ENCODE measurements at places on chromosomes 3 and 15.

DNA sequence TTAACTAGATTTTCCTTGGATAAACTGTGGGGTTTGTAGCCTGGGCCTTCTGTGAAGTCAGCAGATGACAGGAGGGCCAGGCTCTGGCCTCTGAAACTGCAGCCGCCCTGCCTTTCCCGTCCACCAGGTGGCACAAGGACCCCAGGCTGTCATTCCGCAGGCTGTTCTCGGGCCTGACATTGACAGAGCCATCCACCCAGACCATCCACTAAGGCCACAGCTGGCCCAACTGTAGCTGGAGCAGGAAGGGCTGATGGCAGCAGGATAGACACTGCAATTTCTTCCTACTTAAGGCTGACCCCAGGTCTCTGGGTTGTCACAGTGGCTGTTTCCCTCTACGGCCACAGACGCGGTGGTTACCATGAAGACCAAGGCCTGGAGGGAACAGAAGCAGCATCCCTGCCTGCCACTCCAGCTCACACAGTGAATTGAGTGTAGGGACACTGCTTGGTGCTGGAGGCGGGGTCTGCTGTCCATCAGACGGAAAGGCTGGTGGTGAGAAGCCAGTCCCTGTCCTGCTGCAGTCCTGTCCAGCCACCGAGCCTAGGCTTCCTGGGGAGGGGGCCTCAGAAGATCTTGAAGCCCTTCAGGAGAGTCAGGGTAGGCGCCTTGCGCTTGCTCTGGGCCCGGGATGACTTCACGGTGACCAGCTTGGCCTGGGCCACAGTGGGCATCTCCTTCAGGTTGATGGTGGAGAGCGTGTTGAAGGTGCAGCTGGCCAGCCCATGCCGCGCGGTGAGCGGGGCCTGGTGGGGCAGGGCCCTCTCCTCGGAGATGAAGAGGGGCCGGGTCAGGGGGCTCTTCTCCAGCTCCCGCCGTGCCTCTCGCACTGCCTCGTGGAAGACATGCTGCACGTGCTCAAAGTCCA, 9.4 kb downstream of the SLC51B start:
- peak; percentile 89 for DNase-seq

- peak; percentile 25 for DNase-seq
These were observed 692 bp downstream of the SCAANT1 start for GRCh38 chr3:63911509-63911872.

GRCh38 chr15:20340331-20340811, 201.2 kb downstream of the GOLGA6L6 start:
- DNase-seq, result no peak

DNA sequence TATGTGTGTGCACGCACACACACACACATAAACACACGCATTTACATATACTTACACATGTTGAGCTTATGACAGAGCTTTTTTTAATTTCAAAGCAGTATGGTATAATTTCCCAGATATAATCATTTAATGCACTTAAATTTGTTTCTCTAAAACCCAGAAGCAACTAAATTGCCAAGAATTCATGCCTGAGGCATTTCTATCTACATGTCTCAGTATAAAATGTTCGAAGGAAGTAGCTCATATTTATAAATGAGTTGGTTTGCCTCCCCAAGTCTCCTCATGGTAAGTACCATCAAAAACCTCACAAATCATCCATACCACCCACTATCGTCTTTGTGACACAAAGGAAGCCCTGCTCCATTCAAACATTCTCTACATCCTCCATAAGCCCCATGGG, 130.6 kb downstream of the RPL22L1 start:
- no peak for DNase-seq

DNA sequence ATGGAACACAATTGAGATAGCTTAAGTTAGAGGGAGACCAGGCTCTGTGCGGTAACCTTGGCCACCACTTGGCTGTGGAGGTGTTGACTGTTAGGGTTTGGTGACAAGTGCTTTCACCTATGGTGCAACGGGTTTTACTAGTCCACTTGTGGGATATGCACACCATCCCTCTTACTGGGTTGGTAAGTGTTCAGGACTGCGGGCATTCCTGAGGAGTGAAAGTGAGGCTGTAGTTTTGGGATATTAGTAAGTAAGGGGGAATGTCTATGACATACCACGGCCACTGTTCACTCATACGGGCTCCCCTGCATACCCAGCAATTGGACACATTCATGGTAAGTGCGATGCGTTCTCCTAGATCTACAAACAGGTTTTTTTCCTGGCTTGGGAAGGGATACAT, 8.0 kb upstream of the RAD54L2 start:
- no peak for DNase-seq

- no peak for DNase-seq
These were observed 21.6 kb downstream of the NGRN start for GRCh38 chr15:90287101-90287500.

GRCh38 chr3:111335512-111336303, 206.3 kb upstream of the CD96 start:
- DNase-seq, result no peak

DNA sequence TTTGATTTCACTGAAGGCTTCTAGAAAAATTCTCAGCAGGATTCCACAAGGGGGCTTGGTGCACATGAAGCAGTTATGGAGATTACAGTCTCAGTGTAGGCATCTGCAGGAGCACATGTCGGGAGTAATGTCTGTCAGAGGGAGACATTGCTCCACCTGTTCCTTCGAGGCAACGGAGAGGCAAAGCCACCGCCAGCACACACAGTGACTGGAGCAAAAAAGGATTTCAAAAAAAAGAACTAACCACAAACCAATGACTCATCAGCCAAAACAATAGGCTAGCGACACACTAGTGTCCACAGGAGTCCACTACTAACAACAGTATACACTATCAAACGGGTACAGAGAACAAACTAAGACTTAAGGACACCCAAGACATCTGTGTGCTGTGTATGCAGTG, 68.9 kb downstream of the NPTN start:
- DNase-seq, result no peak

DNA sequence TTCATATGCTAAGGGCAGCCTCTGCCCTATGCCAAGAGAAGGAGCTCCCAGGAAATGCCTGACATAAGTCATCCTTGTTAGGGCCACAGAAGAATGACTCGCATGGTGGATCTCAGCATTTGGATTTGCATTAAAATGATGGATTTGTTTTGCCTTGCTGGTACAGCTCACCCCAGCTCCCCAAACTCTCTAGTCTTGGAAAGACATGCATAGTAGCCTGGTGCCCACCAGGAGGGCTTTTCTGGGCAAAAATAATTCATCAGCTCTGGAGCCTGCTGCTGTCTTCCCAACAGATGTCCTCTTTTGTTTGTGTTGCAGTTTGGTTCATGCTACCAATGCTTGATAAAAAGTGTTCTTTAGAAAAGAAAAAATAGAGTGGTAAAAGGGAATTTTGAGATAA, 833.0 kb downstream of the AGBL1 start:
- no peak for DNase-seq

GRCh38 chr15:25416693-25417092, 22.1 kb downstream of the UBE3A start:
- no peak for DNase-seq

GRCh38 chr15:57305009-57305408, 71.3 kb upstream of the CGNL1 start:
- no peak for DNase-seq

DNA sequence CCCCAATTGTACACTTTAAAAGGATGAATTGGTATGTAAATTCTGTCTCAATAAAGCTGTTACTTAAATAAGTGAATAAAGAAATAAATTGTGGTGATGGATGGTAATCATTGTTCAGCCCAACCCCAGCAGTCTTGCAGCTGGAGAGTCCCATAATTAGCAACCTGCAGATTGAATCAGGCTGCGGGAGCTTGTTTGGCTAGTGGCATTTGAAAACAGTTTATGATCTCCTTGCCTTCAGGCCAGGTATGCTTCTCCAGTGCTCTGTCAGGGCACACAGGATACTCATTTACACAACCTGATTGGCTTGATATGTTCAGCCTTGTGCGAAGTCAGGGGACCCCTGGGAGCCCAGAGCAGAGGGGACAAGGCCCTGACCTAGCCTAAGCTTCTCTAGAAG, 16.5 kb upstream of the TSEN2 start:
- no peak for DNase-seq

GRCh38 chr3:121957674-121958415, 63.6 kb downstream of the SLC15A2 start:
- DNase-seq, result no peak

DNA sequence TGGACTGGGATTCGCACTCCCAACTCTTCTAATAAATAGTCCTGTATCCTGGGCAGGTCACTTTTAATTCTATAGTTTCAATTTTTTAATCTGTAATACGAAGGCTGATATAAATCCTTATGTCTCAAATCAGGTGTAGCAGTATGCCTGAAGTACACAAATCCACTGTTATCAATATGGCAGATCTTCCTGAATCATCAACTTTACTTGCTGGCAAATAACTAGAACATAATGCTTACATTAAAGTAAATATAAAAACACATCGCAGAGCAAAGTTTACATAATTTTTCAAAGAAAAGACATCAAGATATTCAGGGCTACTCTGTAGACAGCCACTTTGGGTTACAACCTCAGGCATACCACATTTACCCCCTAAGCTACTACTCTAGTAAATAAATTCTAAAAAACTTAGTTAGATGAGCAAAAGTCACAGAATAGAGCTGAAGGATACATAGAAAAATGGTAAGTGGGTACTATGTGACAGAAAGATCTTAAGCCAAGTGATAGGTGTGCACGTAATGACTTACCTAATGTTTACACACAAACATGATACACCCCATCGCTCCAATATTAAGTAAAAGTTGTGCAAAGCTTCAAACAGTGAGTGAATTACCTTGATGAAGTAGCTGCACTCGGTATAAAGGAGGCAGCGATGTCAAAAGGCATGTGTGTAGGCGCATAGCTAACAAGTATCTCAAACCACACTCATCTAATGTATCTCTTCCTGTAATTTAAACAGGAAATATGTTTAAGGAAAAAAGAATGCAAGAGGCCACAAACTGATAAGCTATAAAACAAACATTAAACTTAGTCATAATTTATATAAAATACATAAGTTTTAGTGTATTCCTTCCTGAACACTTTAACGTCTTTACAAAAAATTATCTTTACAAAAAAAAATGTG, 127.9 kb downstream of the DMXL2 start:
- no peak for DNase-seq

GRCh38 chr15:44441095-44441501, 13.7 kb downstream of the CTDSPL2 start:
- DNase-seq, result no peak

DNA sequence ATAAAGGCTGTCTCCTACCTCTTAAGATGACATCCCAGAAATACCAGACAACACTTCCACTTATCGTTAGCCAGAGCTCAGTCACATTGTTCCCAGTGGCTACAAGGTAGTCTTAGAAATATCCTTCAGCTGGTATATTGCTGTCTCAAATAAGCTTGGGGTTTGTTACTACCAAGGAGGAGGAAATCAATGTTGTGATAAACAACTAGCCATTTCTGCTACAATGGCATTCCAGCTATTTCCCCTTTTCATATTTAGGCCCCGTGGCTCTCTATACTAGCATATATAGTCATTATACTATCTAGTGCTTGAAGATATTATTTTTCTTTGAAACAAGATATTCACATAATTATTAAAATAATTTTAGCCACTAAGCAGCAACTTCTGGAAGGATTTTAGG, 56.5 kb downstream of the VPS8 start:
- no peak for DNase-seq

GRCh38 chr3:27094721-27095120, 274.5 kb downstream of the NEK10 start:
- DNase-seq, result no peak

- no peak for DNase-seq
These were observed 237.9 kb downstream of the NFKBIZ start for GRCh38 chr3:102087236-102087635.

GRCh38 chr15:88535100-88535499, 11.4 kb downstream of the DET1 start:
- DNase-seq, result no peak

DNA sequence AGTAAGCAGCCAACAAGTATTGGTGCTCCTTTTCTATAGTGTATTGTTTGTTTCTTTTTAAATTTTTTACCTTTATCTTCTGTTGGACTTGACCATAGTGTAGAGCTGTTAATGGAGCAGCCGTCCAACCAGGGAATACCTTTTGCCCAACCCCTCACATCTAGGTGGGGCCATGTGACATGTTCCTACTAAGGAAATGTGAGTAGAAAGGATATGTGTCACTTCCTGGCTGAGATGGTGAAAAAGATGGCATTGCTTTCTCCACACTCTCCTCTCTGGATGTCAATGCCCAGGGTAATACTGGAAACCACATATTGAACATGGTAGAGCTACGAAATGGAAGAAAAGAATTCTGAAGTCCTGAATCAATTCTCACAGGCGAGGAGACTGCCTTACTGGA, 218.8 kb downstream of the TBL1XR1 start:
- DNase-seq, result no peak

GRCh38 chr3:176741664-176742047, 455.6 kb downstream of the TBL1XR1 start:
- no peak for DNase-seq

- DNase-seq, result no peak
These were observed 158.3 kb downstream of the SLCO3A1 start for GRCh38 chr15:92011611-92012367.

- DNase-seq, result no peak
These were observed 21.6 kb downstream of the SLCO3A1 start for GRCh38 chr15:91874992-91875660.

DNA sequence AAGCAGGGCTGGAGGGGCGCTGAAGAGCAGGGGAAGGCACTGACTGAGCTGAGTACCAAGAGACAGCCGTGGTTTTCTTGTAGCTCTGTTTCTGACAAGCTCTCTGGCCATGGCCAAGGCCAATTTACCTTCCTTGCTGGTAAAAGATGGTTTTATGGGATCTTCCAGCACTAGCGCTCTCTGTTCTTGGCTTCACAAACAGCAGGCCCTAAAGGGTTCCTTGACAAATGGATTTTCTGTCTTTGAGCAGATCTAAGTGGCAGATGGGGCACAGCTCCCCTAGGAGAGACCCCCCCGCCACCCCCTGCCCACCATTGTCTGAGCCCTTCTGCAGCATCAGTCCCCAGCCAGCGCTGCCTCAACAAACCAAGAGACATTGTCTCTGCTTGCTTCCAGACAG, 66.6 kb downstream of the GAP43 start:
- DNase-seq, result no peak

DNA sequence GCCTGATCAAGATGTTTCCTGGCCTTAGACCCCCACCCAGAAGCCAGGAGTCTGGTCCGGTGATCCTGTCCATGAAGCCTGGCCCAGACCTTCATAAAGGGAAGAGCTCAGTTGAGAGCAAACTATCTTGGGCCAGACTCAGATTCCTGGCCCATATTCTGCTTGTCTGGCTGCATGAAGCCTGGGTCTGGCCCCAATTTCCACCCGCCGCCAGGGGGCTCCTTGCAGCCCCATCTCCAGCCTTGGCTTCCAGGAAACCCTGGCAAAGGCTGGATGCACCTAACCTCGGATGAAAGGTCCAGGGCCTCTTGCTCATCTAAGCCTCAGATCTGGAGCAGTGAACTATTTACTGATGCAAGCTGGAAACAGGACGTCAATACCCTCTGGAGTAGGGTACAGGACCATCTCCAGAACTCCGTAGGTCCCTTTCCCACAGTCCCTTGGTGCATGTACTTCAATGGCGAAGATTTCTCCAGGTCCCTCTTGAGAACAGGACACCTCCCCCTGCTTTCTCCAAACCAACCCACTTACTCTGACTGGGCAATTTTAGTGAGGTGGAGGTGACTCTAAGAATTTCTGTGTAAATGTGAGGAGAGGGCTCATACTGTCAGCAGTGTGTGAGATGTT, 5.6 kb downstream of the FOXL2 start:
- no peak for DNase-seq

GRCh38 chr3:113277941-113278598, 66.7 kb downstream of the BOC start:
- DNase-seq, result no peak

- no peak for DNase-seq
These were observed 31.3 kb upstream of the LPP start for GRCh38 chr3:188122571-188123169.

Data from GM12891 (cell line).